ENCODE measurements at places on chromosomes 1 and 21.

- no peak for DNase-seq
These were observed 200.0 kb downstream of the GABPA start for GRCh38 chr21:25934771-25935224.

- DNase-seq = no peak
These were observed 66.0 kb upstream of the EFHD2 start for GRCh38 chr1:15343729-15344128.

- no peak for DNase-seq
These were observed 152.9 kb upstream of the ETV3 start for GRCh38 chr1:157291083-157291482.

- no peak for DNase-seq
These were observed 1138.0 kb upstream of the TMPRSS15 start for GRCh38 chr21:19541602-19542001.

DNA sequence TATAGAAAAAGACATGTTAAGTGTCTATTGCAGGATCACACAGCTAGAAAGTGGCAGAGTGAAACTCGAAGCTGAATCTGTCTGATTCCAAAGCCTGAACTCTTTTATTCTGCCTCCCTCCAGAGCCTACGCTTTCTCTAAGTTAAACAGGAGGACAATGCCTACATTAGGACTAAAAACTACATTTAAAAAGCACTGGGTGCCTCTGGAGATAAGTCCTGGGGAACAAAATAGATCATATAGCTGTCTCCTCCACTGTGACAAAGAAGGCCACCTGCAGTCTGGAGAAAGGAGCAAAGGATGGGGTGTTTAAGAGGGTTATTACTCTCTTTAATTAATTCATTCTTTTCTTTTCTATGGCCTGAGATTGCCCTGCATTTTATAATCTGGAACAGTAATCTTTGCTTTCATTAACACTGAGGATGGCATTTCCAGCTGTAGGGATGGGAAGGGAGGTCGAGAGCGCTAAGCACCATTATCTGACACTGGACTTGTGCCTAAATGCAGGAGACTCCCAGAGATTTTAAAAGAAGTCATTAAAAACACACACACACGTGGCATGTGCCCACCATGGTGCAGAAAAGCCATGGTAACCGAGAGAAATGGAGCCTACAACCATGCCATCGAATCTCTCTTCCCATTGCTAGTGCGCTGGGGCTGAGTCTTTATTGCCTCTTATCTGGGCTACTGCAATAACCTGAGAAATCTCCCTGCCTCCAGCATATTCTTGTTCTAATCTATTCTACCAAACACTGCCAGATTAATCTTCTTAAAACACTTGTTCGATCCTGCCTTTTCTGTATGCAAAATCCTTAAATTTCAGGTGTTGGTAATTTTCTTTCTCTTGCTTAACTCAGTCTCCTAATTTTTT, 92.2 kb downstream of the PLXNA2 start:
- DNase-seq = no peak

GRCh38 chr21:14699433-14700407, 153.6 kb upstream of the SAMSN1 start:
- no peak for DNase-seq
